ENCODE measurements at places on chromosomes 4 and X.
A peak's percentile ranks its signal among the peaks of the same experiment; 100 is the strongest.

DNA sequence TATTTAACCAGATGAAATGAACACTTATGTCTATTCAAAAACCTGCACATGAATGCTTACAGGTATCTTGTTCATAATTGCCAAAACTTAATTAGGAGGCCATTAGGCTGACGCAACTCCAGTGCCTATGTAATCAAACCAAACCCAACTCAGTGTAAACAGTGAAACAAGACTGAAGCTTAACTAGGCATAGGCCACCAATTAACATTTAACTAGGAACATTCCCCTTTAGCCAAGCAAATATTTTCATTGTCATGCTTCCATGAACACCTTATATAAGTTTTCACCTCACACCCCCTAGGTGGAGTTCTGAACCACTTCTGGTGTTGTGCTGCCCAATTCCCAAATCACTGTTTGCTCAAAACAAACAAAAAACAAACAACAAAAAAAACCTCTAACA lies 686.0 kb downstream of the STPG2 start:
- peak; percentile 15 for DNase-seq

DNA sequence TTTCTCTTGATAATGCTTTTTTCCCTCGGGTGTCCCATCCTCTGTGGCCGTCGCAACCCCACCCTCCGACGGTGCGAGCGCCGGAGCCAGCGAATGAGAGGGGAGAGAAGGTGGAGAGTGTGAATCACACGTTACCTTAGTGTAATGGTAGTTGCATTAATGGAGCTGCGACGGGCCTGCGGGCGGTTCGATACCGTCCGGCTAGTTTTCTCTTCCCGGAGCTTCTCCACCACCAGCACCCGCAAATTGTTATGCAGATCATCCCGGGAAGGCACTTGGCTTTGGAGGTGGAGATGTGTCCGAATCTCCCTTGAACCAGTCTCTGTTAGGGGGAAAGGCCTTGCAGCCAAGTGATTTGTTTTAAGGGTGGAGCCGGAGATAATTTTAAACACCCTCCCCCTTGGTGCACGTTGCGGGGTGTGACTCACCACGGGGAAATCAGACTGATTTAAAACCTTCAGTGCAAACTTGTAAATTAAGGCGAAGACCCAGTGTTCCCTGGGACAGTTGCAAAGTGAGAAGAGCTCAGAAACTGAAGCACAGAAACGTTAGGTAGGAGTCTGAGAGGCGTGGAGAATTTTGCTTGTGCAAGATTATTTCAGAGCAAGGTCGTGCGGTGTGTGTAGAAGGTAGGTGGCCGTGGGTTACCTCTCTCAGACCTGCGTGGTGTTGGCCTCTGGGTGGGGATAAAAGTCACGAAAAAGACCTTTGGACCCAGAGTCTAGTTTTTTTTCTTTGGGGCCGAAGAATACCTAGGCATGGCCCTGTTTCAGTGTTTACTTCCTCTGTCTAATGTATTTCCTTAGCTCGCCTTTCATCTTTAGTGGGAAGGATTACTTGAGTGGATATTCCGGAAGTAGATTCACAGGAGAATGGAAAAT lies 1.3 kb downstream of the AFF1 start:
- peak; percentile 70 for DNase-seq

DNA sequence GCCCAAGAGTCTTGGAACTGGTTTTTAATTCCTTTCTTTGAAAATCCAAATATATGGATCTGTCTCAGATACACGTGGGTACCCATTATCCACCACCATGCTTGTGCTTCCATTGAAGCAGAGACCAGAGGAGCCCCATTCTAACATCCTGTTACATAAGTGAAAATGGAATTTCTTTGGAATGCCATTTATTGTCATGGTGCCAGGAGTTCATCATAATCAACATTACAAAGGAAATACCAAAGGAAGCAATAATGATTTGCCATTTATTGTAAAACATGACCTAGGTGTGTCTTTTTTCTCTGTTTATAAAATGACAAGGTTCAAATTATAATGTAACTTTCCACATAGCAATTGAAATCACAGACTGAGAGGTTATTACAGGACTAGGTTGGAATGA lies 61.7 kb downstream of the PALLD start:
- DNase-seq = no peak

DNA sequence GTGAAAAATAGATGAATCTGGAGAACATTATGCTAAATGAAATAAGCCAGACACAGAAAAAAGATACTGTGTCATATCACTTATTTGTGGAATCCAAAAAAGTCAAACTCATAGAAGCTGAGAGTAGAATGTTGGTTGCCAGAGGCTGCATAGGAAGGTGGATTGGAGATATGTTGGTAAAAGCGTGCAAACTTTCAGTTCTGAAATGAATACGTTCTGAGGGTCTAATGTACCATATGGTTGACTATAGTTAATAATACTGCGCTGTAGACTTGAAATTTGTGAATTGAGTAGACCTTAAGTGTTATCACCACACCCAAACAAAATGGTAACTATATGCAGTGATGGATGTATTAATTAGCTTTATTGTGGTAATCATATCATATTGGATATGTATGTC lies 45.0 kb upstream of the UPRT start:
- no peak for DNase-seq

DNA sequence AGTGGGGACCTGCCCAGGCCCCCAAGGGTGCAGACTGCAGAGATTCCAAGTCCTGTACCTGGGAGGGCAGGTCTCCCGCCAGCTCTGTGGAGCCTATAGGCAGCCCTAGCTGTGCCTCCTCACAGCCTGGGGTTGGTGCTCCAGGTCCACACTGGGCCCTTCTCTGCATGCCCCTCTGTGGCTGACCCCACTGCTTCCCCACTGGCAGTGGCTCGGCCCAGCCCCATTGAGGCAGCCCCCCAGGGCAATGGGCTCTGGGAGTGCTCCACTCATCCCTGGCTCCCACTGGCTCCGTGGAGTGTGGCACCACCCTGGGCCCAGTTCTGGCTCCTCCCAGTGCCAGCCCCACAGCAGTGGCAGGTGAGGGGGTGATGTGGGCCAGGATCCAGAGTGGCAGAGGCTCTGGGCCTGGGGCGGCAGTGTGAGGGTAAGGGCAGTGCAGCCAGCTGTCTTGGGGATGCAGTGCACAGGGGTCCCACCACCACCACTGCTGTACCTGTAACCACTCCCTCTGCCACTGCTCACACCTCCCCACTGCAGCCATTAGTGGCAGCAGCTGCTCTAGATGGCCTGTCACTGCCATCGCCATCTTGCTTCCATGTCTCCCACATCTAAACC lies 312.2 kb downstream of the GPM6A start:
- DNase-seq = no peak

DNA sequence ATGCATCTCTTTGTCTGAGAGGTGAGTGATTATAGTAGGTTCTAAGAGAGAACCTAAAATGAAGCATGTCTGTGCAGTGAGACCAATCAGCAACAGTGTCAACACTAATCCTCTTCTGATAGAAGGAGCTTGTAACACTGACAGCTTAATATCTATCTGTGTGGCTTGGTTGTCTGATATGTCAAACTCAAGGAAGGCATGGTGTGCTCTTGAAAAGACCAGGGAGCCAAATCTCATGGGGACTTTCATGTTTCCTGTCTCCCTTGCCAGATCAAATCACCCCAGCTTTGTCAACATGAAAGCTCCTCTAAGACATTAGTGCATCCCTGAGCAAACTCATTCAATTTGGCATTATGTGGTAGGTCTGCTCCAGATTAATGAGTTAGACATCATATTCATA lies 95.4 kb downstream of the ANOS1 start:
- DNase-seq = no peak

DNA sequence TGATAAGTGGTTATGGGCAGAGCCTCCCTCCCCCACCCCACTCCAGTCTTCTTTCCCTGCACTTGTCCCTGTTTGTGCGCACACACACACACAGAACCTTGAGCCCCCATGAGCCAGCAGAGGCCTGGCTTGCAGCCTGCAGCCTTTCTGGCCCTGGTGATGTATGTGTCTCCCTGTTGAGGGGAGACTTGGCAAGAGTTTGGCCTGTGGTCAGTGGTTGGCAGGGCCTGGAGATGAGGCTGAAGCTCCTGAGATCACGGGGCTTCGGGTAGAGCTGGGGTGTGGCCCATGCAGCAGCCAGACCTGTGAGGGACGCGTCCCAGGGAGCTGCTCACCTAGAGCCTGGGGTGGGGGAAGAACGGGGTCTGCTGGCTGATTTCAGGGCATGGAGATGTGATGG lies 2.3 kb downstream of the GPR173 start:
- DNase-seq = no peak

GRCh38 chr4:146273204-146273901 lies 59.0 kb downstream of the REELD1 start:
- no peak for DNase-seq

DNA sequence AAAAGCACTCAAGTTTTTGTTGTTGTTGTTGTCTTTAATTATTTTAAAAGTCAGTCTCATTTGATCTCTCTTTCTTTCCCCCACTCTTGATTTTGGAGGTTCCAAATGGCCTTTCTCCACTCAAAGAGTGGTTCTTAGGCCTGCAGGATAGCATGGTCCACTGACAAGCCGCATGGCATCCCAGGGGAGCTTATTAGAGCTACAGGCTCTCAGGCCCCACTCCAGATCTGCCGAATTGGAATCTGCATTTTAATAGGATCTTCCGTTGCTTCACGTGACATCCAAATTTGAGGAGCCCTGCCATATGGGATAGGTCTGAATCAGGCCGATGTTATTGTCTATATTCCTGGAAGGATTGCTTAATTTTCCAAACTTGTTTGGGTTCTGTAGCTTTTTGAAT lies 72.1 kb downstream of the CPE start:
- no peak for DNase-seq

DNA sequence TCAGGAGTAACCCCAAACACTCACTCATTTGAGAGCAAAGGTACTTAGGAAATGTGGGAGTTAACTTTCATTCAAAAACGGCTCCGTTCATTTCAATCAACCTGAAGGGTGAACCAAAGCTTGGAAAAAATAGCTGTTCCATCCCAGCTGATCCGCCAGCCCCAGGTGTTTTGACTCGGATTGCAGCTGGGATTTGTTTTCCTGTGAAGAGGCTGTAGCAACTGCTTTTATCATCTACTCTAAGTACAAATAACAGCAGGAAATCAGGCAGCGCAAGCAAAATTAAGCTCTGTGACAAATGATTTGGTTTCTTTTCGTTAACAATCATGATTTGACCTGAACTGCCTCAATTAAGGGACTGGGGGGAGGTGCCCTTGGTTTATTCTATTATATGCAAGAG lies 154.7 kb downstream of the BEND2 start:
- no peak for DNase-seq

DNA sequence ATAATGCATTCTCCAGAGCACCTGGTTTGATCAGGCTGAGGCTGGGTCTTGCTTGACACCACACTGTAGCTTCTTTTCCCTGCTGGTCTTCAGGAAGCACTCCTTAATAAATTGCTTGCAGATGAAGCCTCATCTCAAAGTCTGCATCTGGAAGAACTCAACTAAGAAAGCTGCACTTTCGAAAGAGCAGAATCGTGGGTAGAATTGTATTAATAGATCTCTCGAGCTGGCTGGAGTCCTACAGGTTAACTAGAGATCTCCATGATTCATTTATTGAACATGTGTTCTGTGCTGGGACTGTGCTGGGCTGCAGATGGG lies 152.7 kb downstream of the STK32B start:
- DNase-seq = no peak

GRCh38 chr4:76365636-76366035 lies 55.3 kb downstream of the CCDC158 start:
- DNase-seq = no peak

DNA sequence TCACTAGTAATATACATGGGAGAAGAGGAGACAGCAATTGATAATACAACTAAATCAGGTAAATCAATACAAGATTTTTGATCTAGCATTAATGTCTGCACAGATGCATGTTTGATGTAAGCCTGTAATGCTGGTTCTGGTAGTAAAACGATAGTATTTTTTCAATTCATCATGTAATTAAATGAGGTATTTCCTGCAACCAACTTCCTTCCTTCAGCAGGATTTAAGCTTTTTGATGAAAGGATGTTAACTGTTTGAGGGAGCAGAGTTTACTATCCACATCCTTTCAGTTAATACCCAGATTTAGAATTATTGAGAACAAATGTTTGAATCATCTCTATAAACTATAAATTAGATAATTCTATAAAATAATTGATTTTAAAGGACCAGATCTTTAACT lies 31.4 kb upstream of the NFKB1 start:
- no peak for DNase-seq

GRCh38 chr4:151948351-151949016 lies 187.7 kb upstream of the GATB start:
- DNase-seq = no peak

DNA sequence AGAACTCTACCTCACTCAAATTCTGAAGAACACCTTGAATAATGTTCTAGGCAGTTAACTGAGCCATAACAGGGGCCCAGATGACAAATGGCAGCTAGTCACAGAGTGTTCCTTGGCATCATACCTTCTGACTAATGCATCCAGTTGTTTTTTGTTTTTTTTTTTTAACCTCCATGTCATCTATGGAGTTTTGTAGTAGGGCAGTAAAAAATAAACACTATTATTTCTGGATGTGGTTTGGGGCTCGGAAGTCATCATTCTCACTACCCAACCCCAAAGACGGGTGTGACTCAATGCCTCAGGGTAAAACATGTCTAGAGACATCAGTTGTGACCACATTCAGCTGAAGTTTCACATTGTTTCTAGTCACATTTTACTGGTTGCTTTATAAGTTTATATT lies 31.2 kb upstream of the MCF2 start:
- no peak for DNase-seq

DNA sequence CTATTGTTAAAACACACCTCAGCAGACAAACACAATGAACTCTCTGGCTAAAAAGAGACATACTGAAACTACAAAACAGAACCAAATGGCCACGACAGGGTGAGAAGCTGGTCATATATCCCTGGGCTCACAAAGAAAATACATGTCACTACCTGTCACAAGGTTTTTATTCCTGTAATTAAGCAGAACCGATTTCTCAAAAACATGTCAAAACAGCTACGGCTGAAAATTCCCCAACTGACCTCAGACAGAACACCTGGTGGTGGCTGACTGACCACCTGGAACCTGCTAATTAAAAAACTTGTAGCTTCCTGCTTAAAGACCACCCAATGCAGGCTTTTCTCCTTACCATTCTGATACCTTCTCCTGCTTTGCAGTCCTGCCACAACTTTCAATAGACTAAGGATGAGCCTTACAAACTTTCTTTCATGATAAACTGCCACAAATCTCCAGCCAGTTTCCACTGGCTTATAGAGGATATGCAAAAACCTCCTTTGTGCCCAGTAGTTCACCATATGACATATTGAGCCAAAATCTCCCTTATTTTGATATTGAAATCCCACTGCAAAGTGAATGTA lies 571.9 kb downstream of the SPOCK3 start:
- DNase-seq = no peak

DNA sequence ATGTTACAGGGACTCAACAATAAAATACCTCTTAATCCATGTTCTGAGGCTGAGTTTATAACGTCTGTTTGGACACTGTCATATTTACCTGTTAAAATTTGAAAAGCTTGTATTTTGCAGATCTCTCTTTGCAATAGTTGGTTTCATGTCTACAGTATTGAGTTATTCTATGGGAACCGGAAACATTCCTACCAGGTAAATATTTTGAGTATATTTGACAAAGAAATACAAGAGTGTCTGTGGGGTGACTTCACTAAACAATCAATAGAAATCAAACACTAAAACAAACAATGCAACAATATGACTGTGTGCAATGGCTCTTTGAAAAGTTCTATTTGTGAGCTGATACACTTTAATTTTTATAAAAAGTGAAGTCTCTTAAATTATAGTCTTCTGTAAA lies 47.7 kb upstream of the CXCL8 start:
- DNase-seq = no peak

Measured in right kidney (tissue), 9 donors.